Activated CD4-positive, CD25-positive, alpha-beta regulatory T cell (primary cell): ENCODE measurements at places on chromosomes 1 and 21.

- no peak for DNase-seq
Measured at GRCh38 chr1:203678943-203679661, 52.5 kb downstream of the ATP2B4 start.

DNA sequence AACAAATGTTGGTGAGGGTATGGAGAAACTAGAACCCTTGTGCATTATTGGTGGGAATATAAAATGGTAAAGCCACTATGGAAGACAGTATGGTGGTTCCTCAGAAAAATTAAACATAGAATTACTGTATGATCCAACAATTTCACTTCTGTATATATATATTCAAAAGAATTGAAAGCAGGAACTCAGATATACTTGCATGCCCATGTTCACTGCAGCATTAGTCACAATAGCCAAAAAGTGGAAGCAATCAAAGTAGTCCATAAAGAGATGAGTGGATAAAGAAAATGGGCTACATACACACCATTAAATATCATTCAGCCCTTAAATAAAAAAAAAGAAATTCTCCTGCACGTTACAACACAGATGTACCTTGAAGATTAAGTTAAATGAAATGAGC, 34.1 kb downstream of the ABL2 start:
- no peak for DNase-seq

- DNase-seq: no peak
Measured at GRCh38 chr1:223001653-223002634, 141.1 kb downstream of the TLR5 start.

- no peak for DNase-seq
Measured at GRCh38 chr1:110956586-110956985, 7.1 kb downstream of the LRIF1 start.

GRCh38 chr1:38896169-38896568, 14.8 kb upstream of the GJA9 start:
- DNase-seq: no peak

- DNase-seq: no peak
Measured at GRCh38 chr1:88188038-88188437, 496.0 kb upstream of the PKN2 start.

- no peak for DNase-seq
Measured at GRCh38 chr1:161730050-161730564, 8.8 kb downstream of the FCRLB start.

DNA sequence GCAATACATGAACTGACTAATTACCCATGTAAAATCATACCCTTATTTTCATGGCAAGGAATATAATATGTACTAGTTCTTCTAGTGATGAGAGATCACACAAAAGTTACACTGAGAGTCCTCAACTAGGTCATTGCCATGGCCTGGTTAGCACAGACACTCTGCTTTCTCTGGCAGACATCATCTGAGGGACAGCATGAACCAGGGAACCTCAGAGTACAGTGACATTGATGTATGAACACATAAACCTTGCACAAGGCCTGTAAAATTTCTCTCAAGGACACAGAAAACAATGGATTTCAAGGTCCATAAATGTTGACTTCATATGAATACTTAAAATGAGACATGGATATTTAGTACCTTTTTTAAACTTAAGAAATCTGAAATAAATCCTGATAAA, 108.8 kb upstream of the MAGI3 start:
- DNase-seq: no peak

GRCh38 chr1:1390675-1391074, 8.5 kb downstream of the CCNL2 start:
- DNase-seq: no peak

- DNase-seq: no peak
Measured at GRCh38 chr1:209877087-209877764, 49.5 kb downstream of the UTP25 start.

DNA sequence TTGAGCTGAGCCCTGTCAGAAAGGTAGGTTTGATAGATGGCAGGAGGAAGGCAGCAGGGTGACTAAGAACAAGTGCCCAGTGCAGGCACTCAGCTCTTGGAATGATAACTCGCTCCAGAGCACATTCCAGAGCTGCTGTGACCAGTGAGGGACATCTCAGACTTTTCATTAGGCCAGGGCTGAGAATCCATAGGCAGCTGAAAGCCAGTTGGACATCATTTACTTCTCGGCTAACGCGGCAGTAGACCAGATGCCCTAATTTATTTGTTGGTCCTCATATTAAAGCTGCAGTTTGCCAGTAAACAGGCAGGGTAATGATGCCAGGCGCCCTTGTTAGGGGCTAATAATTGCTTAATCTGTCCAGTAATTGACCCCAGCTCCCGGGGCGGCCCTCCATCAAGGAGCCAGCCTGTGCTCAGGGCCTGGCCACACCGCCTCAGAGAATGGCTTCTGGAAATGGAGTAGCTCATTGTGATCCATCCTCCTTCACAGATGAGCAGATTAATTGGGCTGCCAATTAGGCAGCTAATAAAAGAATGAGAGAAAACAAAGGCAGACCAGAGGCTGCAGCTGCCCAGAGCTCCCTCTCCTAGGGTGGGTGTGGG, 122.0 kb downstream of the BEND5 start:
- no peak for DNase-seq

GRCh38 chr1:155177918-155178281, 4.3 kb downstream of the TRIM46 start:
- no peak for DNase-seq

- DNase-seq: no peak
Measured at GRCh38 chr21:14995226-14995625, 69.6 kb downstream of the NRIP1 start.

DNA sequence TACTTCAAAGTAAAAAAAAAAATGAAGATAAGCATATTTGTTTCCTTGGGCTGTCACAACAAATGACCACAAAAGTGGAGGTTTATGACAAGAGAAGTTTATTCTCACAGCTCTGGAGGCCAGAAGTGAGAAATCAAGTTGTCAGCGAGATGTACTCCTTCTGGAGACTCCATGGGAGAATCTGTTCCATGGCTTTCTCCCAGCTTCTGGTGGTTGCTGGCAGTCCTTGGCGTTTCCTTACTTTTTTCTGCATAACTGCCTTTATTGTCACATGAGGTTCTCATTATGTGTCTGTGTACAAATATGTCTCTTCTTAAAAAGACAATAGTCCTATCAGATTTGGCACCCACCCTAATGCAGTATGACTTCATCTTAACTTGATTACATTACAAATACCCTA, 398.3 kb downstream of the KCNT2 start:
- DNase-seq: no peak

- no peak for DNase-seq
Measured at GRCh38 chr1:168112673-168113305, 23.9 kb downstream of the GPR161 start.

DNA sequence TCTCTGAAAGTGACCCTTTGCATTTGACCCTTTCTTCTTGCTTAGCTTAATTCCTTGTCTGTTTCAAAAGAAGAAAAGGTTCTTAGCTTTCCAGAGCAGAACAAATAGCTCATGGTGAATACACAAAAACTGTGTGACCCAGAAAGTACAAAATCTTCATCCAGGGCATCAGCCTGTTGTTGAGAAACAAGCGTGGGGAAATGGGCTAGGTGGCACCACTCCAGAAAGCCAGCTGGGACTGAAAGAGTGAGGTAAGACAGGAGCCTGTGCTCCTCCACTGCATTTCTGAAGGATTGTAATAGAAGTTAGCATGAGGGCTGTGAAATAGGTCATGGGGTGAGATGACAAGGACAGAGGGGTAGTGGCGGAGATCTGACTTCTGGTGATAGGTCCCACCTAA, 45.8 kb downstream of the CYP2J2 start:
- DNase-seq: no peak

GRCh38 chr1:23984417-23985186, 4.5 kb upstream of the SRSF10 start:
- no peak for DNase-seq

DNA sequence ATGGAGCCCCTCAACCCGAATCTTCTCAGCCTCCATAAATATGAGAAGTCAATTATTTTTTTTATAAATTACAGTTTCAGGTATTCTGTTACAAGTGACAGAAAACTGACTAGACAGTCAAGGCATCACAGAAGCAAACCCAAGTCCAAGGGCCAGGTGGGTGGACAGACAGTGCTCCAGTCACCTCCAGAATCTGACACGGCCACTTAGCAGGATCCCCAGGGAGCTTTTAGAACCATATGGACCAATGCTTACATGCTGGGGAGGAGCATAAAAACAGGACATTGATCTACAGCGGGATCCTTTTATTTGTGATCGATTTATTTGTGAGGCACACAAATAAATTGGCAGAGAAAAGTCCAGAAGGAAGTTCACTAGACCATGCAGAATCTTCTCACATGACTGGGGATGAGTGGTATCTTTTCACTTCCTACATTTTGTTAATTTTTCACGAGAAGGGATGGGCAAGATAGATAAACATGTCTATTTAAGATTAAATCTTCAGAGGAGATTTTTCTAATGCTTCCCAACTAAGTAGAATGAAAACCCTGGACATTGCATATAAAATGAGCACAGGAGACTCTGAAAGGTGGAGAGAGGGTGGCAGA, 15.0 kb downstream of the ZNF496 start:
- DNase-seq: no peak

GRCh38 chr1:37186246-37186756, 152.0 kb upstream of the GRIK3 start:
- DNase-seq: no peak

DNA sequence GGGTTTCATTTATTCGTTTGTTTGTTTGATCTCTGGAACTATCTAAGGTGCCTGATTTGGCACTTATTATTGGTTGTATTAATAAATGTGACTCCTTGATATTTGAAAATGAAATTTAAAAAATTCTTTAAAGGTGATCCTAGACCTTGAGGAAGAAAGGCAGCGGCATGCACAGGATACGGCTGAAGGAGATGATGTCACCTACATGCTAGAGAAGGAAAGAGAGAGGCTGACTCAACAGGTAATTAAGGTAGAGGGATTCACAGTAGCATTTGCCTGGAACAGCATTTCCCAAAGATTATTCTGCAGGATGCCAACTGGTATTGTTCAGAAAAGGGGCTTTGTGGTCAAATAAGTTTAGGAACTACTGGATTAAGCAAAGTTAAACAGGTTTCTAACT, 54.4 kb upstream of the WNT2B start:
- no peak for DNase-seq

GRCh38 chr1:39205102-39205780, 746 bp downstream of the MACF1 start:
- no peak for DNase-seq

- no peak for DNase-seq
Measured at GRCh38 chr1:209707308-209707707, 2.7 kb downstream of the HSD11B1 start.

DNA sequence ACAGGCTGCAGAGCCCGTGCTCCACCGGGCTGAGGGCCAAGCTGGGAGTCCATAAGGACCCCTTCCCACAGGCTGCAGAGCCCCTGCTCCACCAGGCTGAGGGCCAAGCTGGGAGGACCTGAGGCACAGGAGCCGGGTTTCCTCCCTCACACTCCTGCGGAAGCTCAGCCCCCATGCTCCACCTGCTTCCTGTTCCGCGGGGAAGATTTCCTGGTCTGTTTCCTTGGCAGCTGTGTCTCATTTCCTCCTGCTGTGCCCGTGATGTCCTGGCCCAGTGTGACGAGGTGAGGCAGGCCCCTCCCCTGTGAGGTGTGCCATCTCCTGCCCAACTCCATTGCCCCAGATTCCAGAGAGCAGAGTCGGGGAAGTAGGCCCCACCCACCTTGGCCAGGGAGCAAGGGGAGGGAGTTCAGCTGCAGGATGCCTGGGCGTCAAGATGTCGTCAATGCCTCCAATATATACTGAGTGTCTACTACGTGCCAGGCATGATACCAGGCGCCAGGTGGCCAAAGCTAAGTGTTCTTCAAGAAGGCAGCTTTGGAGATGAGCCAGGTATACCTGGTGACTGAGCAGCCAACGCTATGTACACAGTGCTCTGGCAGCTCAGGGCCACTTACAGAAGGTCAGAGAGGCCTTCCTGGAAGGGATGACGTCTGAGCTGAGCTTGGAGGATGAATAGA, 58.8 kb downstream of the NAV1 start:
- DNase-seq: no peak
